COR-L47 (cell line): ENCODE measurements at places on chromosomes 5 and 9.

GRCh38 chr9:135591506-135592330 lies 30.2 kb downstream of the PAEP start:
- DNase-seq = no peak

- no peak for DNase-seq
Observed at GRCh38 chr5:52799358-52799982, 11.8 kb downstream of the ITGA1 start.

DNA sequence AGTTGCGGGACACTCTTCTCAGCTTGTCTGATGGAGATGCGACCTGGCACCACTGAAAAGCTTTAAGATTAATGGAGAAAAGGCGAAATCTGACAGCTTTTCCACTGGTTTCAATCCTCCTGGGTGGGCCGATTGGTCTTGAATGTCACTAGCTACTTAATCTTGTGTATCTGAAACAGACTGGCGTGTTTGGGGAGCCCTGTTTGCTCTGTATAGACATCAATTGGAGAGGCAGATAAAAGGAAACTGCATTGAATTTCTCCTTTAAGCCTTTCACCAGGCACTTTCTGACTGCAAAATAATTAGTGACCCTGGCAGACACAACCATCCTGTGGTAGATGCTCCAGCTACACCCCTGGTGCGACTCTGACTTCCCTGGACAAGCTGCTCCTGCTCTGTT lies 224.2 kb downstream of the NDUFS4 start:
- DNase-seq = no peak

DNA sequence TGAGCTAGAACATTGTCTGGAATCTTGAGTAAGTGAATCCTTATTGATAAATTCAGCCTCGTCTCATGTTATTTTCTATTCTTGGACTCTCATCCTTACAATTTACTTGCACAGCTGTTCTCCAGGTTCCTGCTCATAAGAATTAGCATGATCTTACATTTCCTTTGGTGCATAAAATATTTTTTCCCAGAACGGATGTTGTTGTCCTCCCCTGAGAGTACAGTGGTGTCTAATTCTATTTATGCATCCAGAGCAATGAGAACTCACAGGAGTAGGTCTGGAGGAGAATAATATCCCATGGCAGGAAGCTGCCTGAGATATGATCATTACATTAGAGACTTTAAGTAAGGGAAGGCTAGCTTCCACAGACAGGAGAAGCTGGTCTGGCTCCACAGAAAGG lies 178.4 kb upstream of the MAST4 start:
- DNase-seq = no peak

GRCh38 chr5:147072622-147073021 lies 162.2 kb upstream of the STK32A start:
- peak; percentile 70 for DNase-seq

DNA sequence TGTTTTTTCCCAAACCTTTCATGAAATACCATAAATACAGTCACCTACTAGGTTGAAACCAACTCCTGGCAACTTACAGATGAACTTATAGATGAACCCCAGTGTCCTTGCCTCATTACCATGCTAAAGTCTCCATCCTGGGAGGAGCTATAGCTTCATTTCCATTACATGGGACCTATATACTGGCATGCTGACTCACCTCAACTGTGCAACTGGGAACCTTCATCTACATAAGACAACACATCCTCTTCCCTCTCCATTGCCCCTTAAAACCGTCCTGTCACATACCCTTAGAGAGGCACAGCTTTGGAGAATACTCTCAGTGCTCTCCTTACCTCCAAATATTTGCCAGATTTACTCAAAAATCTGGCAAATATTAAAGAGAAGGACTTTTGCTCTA lies 638.3 kb downstream of the HTR1A start:
- no peak for DNase-seq

DNA sequence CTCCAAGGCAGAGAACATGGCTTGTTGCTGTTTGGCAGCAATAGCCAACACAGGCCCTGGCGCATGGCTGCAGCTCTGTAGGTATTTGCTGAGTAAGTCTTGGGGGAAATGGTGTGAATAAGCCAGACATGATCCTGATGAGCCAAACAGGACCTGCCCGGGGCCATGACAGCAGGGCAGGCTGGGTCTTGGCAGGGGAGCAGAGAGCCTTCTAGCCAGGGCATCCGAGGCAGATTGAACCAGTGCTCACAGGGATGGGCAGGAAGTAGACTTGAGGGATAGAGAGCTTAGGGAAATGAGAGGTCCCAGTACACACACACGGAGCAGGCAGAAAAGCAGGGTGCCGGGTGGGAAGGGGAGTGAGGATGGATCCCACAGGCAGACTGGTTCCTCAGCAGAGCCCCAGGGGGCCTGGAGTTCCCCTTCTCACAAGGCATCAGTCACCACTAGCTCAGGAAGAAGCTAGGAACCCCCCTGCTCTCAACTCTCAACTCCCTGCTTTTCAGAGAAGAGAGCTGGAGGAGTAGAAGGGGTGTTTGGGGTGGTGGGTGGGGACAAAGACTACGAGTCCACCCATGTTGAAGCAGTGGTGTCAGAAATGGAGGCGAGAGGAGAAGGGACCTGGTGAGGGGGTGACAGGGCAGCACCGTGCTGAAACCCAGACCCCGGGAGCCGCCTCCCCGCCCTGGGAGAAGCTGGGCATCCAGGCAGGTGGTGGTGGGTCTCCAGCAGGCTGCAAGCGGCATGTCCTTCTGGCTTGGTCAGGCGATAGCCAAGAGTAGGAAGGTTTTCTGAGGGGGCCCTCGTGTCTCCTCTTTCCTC lies 111.1 kb downstream of the RGS3 start:
- no peak for DNase-seq

DNA sequence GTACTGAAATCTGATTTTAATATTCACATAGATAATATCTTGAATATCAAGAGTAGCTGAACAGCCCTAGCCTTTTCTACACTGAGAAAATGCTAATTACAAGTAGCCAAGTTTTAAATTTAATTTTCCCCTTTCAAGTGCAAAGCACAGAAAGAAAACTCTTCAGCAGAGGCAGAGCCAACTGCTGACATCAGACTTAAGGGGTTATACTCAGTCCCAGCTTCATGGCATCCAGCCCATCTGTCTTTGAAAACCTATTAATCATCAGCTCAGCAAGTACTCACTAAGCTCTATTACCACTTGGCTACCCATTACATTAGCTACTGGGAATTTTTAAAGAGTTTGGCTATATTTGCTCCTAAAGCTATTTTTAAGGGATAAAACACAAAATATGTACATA lies 220.5 kb downstream of the SLC12A2 start:
- DNase-seq = peak; percentile 35

DNA sequence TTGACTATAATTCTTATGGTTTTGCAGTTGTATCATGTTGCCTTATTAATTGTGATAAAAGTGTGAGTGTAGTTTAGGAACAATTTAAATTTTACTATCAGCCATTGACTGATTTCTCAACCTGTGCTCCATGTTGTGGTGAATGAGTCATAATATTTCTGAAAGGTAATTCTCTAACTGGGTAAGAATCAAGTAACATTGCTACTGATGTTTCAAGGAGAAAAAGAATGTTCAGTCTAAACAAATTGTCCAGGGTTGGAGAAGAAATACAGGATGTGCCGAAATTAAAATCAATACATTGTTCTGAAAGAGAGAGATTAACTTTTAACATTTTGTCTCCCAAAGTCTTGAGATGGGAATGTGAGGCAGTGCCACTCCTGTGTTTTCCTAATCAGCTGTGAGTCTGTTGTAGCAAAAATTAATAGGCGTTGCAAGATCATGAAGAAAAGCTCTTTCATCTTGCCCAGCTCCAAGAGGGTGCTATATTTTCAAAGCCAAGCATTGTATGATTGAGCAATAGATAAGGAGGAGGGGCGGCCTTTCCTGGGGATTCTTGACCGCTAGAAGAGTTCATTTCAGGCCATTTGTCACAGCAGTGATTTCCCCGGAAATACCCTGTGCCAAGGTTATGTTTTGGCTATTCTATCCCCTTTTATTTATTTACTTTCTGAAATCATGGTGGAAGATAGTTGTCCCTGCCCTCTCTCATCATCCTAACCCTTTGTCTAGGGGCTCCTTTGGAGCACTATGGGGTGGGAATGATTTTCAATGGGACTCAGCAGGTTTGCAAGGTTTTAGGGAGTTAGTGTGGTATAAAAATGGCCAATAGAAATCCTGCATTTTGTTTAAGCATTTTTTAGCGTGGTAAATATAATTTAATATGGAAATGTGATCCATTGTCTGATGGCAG lies 151.6 kb downstream of the FOCAD start:
- peak; percentile 11 for DNase-seq

GRCh38 chr5:53472720-53473510 lies 7.5 kb upstream of the FST start:
- DNase-seq = no peak

DNA sequence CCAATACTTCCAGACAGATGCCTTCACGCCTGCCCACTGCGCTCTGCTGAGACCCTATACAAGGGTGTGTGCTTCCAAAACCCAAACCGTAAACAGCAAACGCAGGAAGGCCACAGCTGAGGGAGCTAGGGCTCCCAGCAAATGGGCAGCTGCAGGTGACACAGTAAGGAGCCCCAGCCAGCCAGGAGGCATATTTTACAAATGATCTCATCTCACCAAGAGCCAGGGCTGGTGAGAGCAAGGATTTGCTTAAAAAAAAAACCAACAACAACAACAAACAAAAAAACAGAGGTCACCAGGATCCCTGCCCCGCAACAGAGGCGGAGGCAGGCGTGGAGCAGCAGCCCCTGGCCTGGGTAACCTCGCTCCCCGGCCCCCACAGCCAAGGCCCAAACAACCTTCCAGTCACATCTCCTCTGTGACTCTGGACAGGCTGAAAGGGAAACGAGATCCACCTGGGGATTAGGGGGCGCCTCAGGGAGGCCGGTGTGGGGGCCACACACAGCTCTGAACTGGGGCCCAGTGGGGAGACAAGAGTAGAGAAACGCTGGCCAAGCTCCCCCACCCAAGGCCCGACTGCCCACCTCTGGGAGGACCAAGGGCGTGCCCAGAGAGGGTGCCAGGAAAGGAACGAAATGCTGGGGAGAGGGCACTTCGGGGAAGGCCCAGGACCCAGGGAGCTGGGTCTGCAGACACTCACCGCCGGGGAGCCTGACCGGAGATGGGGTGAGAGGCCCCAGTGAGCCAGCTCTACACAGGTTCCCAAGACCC lies 3.3 kb downstream of the NACC2 start:
- no peak for DNase-seq

GRCh38 chr9:131411719-131412681 lies 18.1 kb downstream of the PRRC2B start:
- no peak for DNase-seq

DNA sequence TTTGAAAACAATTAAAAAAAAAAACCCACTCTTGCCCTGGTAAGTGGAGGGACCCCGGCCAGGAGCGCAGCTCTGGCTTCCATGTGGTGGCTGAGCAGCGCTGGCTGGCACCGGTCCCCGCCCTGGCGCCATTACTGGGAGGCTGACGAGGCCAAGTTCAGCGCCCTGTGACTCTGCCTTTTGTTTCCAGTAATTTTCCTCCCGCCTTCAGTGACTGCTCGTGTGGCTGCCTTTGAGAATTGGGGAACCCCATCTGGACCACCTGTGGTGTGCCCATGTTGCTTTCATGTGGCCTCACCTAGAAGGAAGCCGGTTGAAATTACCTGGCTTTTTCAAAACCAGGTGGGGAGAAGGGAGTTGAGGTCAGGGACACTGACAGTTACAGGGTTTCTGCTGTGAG lies 136.1 kb downstream of the GAPVD1 start:
- DNase-seq = peak; percentile 82

DNA sequence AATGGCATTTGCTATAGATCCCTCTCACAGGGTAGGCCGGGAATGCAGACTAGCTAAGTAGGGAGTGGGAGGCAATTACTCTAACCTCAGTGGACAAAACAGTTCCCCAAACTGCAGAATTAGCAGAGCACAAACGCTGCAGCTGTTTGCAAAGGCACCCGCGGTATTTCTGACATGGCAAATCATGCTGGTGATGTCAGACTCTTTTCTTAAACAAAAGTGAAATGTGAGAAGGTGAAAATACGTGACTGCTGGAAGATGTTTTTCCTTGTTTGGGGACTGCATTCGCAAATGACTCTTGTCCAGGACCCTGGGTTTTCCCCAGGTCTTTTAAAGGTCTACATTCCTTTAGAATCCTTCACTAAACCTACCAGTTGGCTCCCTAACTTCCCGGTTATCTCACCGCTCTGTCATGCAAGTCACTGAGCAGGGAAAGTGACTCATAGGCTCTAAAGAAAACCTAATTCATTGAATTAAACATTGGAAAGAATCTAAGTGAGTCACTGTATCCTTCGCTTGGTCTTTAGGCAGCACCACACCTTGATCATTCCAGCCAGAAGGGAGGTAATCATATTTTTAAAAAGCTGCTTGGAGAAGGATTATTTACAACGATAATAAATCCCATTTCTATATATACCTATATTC lies 91.5 kb upstream of the DNAH5 start:
- DNase-seq = no peak

GRCh38 chr9:120914396-120914795 lies 12.2 kb downstream of the TRAF1 start:
- no peak for DNase-seq

GRCh38 chr9:111411266-111411665 lies 72.9 kb downstream of the ECPAS start:
- DNase-seq = no peak

GRCh38 chr9:134153450-134153849 lies 10.9 kb downstream of the RNU6ATAC start:
- DNase-seq = no peak

GRCh38 chr9:18720691-18721090 lies 246.7 kb downstream of the ADAMTSL1 start:
- DNase-seq = no peak

DNA sequence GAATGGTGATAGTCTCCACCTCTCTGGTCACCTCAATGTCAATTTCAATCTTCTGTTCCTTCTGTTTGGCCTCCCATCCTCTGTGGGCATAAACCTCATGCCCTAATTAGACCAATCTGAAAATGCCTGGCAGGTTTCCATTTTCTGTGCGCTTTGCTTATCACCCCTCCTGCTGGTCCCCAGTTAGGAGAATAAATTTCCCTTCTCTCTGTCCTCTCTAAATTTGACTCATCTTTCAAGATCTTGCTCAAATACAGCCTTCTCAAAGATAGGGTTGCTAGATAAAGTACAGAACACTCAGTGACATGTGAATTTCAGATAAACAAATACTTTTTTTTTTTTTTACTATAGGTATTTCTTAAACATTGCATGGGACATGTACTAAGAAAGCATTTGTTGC lies 69.4 kb upstream of the CD180 start:
- no peak for DNase-seq
